ENCODE measurements at places on chromosomes 7 and 10. TPM values are rescaled to one million over a fixed set of nuclear protein-coding genes. Genes with fewer than 3 reads are reported as not detected.
A peak's percentile ranks its signal among the peaks of the same experiment; 100 is the strongest.

- DNase-seq: peak; percentile 58
Measured at GRCh38 chr7:127708788-127709187, 56.8 kb downstream of the SND1 start.

The UNCX gene
- total RNA-seq: not detected

The CNNM1 gene
- total RNA-seq: not detected

DNA sequence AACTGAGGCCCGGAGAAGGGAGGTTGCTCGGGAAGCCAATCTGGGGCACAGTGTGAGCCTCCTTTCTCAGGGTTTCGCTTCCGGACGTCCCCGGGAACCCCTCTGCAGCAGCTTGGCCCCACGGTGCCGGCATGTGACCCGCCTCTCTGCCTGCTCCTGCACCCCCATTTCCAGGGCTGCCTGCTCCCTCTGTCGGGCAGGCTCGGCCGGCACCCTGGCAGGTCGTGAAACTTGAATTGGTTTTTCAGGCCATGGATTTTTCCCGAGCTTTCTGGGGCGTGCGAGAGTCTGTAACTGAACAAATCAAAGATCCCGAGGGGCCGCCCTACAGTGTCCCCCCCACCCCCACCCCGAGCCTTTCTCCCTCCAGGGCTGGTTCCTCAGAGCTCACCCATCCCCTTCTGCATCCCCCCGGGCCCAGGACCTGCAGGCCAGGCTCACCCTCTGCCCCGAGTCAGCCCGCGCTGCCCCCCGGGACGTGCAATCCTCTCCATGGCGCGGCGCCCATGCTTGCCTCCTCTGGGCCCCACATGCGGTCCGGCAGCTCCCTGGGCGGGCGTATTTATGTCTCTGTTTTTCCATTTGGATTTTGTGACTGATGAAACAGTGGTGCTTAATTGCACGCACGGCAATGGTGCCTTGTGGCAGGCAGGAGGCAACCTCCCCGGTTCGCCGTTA is 58.1 kb downstream of the UNCX start:
- DNase-seq: no peak

The CHAT gene
- not detected for total RNA-seq

The TM9SF3 gene
- total RNA-seq: 83.5 TPM

- DNase-seq: no peak
Measured at GRCh38 chr7:95951531-95951930, 179.2 kb downstream of the DYNC1I1 start.

GRCh38 chr7:36203071-36203790 is 50.2 kb downstream of the EEPD1 start:
- no peak for DNase-seq

DNA sequence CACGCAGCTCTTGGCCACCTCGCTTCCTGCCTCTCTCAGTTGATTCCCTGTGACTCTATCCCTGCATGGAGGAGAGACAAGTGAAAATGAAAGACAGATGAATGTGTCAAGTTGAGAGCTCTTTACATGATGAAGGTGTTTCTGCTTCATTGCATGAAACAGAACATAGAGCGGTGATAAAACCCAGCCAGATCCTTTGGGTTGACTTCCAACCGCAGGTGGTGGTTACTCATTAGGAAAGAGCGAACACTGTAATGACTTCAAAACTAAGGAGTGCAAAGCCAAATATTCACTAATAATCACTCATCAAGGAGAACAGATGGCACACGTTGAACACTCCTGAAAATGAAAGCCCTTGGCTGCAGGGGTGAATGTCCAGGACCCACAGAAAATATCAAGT is 31.8 kb upstream of the WDR11 start:
- DNase-seq: no peak

- DNase-seq: no peak
Measured at GRCh38 chr10:101614663-101615524, 26.8 kb downstream of the DPCD start.

GRCh38 chr7:82044497-82045080 is 274.7 kb upstream of the HGF start:
- no peak for DNase-seq

GRCh38 chr10:3363311-3364045 is 190.9 kb upstream of the PITRM1 start:
- DNase-seq: no peak

The SUN3 gene
- total RNA-seq: not detected

The CABCOCO1 gene
- not detected for total RNA-seq
